NCI-H1417 (cell line): ENCODE measurements at places on chromosomes 2 and 18.

DNA sequence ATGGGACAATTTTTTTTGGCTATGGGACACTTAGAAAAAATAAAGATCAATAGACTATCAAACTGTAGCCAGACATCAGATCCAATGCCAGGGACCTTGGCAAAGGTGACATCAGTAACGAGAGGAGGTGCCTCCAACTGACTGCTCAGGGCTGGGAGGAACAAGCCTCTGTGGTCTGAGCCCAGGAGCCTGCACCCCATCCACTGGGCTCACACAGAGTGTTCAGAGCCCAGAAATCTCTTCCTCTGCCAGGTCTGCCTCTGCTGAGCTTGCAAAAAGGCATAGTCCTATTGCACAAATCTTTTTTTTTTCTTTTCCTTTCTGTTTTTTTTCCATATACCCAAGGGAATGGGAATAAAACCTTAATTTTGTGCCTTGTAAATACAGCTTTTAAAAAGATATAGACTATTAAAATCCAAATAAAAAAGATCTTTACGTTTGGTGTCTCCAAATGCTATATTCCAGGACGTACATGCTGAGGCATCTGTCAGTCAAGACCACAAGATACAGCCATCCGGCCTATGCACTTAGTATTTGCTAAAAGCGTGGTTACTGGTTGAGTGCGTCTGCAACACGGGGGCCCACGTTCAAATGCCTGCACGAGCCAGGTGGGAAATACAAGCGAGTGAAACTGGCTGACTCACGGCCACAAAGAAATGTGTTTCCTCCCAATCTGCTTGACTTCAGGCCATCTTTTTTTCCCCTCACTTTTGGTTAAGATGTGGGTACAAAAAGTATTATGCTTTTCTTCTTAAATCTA is 7.8 kb upstream of the ARHGAP25 start:
- no peak for DNase-seq

- no peak for DNase-seq
Observed at GRCh38 chr2:69474688-69475087, 37.5 kb upstream of the NFU1 start.

GRCh38 chr18:63007231-63007630 is 291.9 kb downstream of the PHLPP1 start:
- DNase-seq: no peak

DNA sequence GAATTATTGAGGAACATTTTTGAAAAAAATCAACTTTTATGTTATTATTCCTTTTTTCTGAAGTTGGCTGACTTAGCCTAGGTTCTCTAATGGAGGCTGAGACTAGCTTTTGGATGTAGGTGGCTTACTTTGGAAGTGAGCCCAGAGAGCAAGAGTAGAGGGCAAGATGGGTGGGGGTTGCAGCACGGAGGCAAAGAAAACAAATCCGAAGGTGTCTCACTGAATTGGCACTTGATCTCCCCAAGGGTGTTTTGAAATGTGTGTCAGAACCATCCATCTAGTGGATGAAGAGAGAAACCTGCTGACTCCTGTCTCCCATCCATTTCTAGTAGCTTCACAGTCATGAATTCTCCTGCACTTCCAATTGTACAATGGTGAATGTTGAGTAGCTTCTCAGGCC is 390.7 kb downstream of the TMEM182 start:
- no peak for DNase-seq

GRCh38 chr2:157696036-157696435 is 67.4 kb upstream of the ACVR1C start:
- no peak for DNase-seq

DNA sequence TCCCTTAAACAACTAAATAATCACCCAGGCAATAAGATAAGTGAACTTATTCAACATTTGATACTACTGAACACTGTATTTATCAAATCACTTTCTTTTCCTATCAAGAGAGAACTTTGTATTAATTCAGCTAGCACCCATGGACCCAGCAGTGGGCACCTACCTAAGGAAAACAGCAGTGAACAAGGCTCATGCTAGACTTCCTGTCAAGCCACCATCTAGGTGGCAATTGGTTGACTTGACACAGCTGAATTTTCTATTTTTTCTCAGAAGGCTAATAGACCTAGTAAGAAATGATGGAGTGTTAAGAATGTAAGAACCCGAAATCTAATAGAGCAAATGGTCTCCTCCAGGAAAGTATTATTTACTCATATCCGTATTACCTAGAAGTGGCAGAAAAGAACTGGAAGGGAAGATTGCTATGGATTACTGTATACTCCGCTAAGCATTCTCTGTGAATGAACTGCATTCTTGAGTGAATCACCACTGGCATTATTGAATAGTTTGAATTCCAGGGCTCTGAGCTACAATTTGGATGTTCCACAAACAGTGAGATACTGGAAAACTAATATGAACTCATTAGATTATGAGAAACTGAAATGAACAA is 988.2 kb upstream of the CDH2 start:
- no peak for DNase-seq

- peak; percentile 48 for DNase-seq
Observed at GRCh38 chr18:55497825-55498403, 90.1 kb downstream of the TCF4 start.

DNA sequence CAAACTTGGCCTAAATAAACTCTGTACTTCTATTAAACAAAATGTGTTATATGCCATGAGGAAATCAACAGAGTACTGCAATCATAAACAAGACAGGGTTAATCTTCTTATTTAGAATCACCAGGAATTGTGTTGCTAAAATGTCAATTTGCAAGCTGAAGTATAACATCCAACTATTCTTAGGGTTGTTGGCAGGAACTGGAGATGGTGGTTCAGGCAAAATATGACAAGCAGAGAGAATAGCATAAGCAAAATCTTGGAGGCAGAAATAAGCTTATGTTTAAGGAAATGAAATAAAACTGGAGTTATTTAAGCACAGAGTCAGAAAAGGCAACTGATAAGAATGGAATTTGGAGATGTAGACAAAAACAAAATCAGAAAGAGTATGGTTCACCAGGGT is 463.8 kb upstream of the SLC8A1 start:
- no peak for DNase-seq

GRCh38 chr2:112829961-112830681 is 6.5 kb downstream of the IL1B start:
- no peak for DNase-seq

- DNase-seq: no peak
Observed at GRCh38 chr18:75179819-75180600, 28.9 kb downstream of the PTGR3 start.

DNA sequence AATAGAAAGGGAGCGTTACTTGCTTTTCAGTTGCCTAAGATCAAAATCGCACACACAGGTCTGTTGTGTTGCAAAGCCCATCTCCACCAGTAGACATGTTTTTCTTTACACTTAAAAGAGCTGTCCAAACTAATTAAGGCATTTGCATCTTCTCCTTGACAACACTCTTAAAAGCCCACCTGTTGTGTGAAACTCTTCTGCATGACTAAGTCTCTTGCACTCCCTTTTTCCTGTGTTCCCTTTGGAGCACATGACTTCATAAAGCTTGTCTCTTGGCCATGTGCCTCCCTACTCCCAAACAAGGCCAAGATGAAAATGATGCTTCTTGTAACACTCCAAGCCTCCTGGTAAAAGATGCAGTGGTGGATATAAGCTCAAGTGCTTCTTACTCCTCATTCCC is 26.1 kb downstream of the PID1 start:
- no peak for DNase-seq

DNA sequence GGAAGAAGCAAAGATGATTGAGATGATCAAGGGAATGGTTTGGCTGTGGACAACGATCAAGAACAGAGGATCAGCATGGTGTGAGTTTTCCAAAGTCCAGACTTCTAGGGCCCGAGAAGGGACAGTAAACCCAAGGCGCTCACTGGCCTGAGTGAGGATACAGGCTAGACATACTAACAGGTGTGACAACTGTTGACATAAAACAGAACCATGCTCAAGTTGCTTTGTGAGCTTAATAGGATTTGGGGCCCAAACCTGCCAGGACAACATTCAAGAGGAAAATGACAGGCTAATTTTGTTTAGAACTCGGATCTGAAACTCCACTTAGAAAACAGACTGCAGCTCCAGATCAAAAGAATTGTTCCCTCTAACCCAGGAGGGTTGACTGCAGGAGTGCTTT is 68.1 kb upstream of the ACKR3 start:
- DNase-seq: no peak

GRCh38 chr2:202790676-202791075 is 80.9 kb downstream of the ICA1L start:
- no peak for DNase-seq

DNA sequence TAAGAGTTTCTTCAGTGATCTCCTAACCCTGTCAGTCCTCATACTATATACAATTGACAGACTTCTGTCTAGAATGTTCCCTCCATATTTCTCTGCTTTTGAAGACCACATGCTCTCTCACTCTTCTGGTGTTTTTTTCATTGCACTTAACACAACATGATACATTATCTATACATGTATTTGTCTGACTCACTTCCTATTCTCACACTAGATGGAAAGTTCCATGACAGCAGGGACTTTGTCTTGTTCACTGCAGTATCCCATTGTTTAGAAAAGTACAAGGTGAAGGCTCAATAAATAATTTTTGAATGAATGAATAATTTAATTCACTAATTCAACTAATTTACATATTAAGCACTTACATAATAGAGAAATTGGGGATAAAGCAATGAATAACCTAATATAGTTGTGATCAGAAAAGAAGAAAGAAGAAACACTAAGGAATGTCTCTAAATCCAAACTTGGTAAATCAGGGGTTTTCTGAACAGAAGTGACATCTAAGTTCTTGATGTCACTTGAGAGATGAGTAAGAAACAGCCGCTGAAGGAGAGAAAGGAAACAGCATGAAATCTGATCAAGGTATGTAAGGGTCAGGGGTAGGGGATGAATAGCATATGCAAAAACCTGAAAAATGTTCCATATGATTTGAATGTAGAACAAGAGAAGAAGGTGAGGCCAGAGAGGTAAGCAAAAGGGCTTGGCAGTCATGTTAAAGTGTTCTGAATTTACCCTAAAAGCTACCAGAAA is 42.4 kb downstream of the MBD2 start:
- no peak for DNase-seq

DNA sequence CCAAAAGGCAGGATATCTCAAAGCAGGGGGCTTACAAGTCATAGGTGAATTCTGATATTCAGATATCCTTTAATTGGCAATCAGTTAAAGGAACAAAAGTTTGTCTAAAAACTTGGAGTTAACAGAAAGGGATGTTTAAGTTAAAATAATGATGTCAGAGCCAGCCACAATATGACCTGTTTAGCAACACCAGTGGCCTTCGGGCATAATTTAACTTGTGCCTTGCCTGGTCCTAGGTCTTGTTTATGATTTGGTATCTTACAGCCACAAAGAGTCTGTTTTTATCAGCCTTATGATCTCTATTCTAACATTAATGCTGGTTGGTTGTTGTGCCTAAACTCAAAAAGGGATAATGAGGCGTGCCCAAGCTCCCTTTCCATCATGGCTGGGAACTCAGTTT is 252.9 kb downstream of the RNF152 start:
- no peak for DNase-seq

DNA sequence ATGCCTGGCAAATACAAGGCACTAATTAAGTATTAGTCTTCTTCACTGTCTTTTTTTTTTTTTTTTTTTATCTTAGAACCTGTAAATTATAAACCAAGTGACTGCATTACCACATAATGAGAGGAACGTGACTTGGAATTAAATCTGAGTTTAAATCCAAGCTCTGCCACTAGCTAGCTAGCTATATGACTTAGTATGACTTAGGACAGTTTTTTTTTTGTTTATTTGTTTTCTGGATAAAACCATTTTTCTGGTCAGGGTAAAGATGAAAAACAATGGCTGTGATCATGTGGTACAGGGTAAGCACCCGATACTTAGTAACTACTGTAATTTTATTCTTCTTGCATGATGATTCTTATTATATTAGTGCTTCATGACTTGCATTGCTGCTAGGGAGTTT is 191.8 kb upstream of the LRRTM1 start:
- no peak for DNase-seq

DNA sequence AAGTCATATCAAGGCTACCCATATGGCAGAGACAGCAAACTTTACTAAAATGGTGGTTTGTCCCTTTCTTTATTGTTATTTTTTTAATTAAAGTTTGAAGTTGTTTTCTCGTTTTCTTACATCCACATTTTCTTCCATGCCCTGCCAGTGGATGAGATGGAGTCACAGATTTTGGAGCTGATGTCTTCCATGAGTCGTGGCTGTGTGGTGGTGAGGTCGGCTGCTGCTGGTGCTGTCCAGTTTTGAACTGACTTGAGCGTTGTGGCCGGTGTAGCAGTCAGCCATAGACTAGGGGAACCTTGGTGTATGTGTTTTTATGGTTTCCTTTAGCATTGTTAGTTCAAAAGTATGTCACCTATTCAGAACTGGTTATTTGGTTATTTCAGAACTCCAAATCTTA is 182.8 kb downstream of the SH3RF3 start:
- DNase-seq: no peak

DNA sequence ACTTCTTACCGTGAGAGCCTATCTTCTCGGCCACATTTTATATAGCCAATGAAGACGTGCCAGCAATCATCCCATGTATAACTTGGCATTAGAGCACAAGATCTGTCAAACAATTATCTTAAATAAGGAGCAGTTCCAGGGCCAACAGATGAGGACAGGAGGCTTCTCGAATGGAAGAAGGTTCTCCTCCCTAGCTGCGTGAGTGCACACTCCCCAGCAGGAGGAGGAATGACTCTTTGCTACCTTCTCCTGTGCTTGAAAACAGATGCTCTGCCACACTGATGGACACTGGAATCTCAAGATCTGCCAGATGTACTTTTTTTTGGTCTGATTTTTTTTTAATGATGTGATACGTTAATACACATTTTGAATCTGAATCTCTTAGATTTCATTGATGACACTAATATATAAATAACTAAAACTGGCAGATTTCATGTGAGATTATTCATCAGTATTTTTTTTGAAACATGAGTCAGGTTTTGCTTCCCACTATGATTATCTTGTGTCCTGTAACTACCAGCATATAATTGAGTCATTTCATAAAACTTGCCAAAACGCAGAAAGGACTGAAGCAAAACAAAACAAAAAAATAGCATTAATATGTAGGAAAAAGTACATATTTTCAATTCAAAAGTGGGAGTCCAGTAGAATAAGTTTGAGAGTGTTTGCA is 626 bp upstream of the VIT start:
- no peak for DNase-seq

GRCh38 chr2:41127351-41127750 is 675.5 kb upstream of the SLC8A1 start:
- DNase-seq: no peak

- no peak for DNase-seq
Observed at GRCh38 chr2:98416383-98417159, 28.1 kb upstream of the INPP4A start.

GRCh38 chr2:236576953-236577352 is 7.3 kb downstream of the ACKR3 start:
- no peak for DNase-seq

- DNase-seq: no peak
Observed at GRCh38 chr2:238291550-238292281, 3.3 kb upstream of the PER2 start.

- DNase-seq: no peak
Observed at GRCh38 chr2:115129536-115129935, 687.1 kb downstream of the DPP10 start.

GRCh38 chr18:79912409-79912991 is 39.0 kb downstream of the SLC66A2 start:
- no peak for DNase-seq
